ENCODE measurements at places on chromosomes 5 and 9. TPM values are rescaled to one million over a fixed set of nuclear protein-coding genes. Genes with fewer than 3 reads are reported as not detected.

PAPPA gene
- total RNA-seq: 6.2 TPM

DNA sequence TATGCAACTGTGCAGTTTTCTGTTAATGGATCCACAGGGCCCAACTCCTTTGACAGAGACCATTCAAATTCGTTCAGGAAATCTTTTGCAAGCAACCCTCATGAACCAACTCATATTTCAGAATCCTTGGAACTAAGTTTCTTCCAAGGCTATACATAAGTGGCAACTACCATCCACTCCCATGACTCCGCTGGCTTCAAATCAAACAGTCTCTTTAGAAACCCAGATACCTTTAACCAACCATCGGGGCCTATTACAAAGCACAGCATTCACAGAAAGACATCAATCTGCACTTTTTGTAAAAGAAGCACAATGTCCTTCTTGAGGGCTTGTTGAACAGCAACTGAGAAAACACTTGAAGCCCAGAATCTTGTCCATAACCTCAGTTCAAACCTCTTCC is 526.9 kb downstream of the DTWD2 start:
- DNase-seq: peak; percentile 77
- H3K27me3 ChIP-seq: no peaks in the 10 kb centered on the region

GRCh38 chr5:6495433-6496206 is 47.0 kb downstream of the UBE2QL1 start:
- peaks cover 12% of the 10 kb centered on the region for H3K36me3 ChIP-seq
- no peak overlapping the region for H3K4me3 ChIP-seq
- DNase-seq: no peak
- no peaks in the 10 kb centered on the region for H3K27me3 ChIP-seq

- no peaks in the 10 kb centered on the region for H3K36me3 ChIP-seq
- H3K4me3 ChIP-seq: no peak overlapping the region
- H3K27me3 ChIP-seq: no peaks in the 10 kb centered on the region
These were observed 10.0 kb upstream of the CRB2 start for GRCh38 chr9:123346026-123346425.

- no peaks in the 10 kb centered on the region for H3K36me3 ChIP-seq
- no peak overlapping the region for H3K4me3 ChIP-seq
- DNase-seq: peak; percentile 84
- H3K27me3 ChIP-seq: no peaks in the 10 kb centered on the region
These were observed 24.5 kb upstream of the DUSP1 start for GRCh38 chr5:172795318-172795977.

GRCh38 chr5:132821791-132822190 is 8.7 kb downstream of the SHROOM1 start:
- H3K4me1 ChIP-seq: peaks cover 64% of the 10 kb centered on the region
- no peak overlapping the region for H3K4me3 ChIP-seq
- H3K36me3 ChIP-seq: peaks cover 7% of the 10 kb centered on the region
- peaks cover 26% of the 10 kb centered on the region for H3K27me3 ChIP-seq
- peak; percentile 71 for DNase-seq
- peak overlapping the region; percentile 69 for H3K27ac ChIP-seq

DNA sequence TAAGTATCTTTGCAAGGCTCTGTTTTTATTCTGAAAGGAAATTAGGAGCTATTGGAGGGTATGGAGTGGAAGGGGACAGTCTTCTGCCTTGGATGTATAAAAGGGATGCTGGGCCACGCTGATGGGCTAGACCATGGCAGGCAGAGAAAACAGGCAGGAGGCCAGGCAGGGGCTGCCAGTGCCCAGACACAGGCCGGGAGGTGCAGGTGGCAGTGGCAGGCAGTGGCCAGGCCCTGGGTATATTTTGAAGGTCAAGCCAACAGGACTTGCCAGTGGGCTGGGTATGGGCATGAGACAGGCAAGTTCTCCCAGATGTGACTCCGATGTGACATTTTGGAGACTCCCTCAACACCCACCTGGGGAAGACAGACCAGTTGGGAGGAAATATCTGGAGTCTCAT is 131.9 kb downstream of the KCNIP1 start:
- H3K4me1 ChIP-seq: peaks cover 52% of the 10 kb centered on the region
- DNase-seq: no peak
- H3K36me3 ChIP-seq: peaks cover 2% of the 10 kb centered on the region
- H3K27ac ChIP-seq: no peak overlapping the region
- H3K4me3 ChIP-seq: no peak overlapping the region
- no peaks in the 10 kb centered on the region for H3K27me3 ChIP-seq

AGXT2 gene
- not detected for total RNA-seq

All from spinal cord (tissue), 10 donors.